ENCODE measurements at places on chromosomes 5 and 9. TPM values are rescaled to one million over a fixed set of nuclear protein-coding genes. Genes with fewer than 3 reads are reported as not detected.

Gene CYSRT1
- 2.5 TPM for polyA plus RNA-seq

Gene CARTPT
- not detected for polyA plus RNA-seq

Gene SAXO1
- polyA plus RNA-seq, result 0.06 TPM

Gene ERP44
- 17.1 TPM for polyA plus RNA-seq

Gene FCN2
- polyA plus RNA-seq, result not detected

Gene IL7R
- polyA plus RNA-seq, result 2.0 TPM

Gene PRXL2C
- 10.0 TPM for polyA plus RNA-seq

Gene SV2C
- polyA plus RNA-seq, result not detected

Gene PCDHA6
- polyA plus RNA-seq, result not detected

Gene AGTPBP1
- 14.3 TPM for polyA plus RNA-seq

Gene MUSK
- polyA plus RNA-seq, result 10.2 TPM

Gene PRRX2
- 2.9 TPM for polyA plus RNA-seq

Gene KLF9
- polyA plus RNA-seq, result 2.0 TPM

Gene TAS2R1
- polyA plus RNA-seq, result not detected

Gene TBC1D13
- polyA plus RNA-seq, result 42.7 TPM

Gene DCTN3
- 71.7 TPM for polyA plus RNA-seq

Gene LOX
- 41.1 TPM for polyA plus RNA-seq

Gene CPLANE1
- 17.8 TPM for polyA plus RNA-seq

Gene NRARP
- 3.9 TPM for polyA plus RNA-seq

Gene PRELID1
- polyA plus RNA-seq, result 79.7 TPM

Gene BAAT
- polyA plus RNA-seq, result 0.66 TPM

Gene NR5A1
- polyA plus RNA-seq, result not detected

Gene AGXT2
- not detected for polyA plus RNA-seq

Gene PHF24
- 0.23 TPM for polyA plus RNA-seq

Gene COQ4
- 34.8 TPM for polyA plus RNA-seq

Gene IPPK
- 6.5 TPM for polyA plus RNA-seq

Gene SLC23A1
- 0.48 TPM for polyA plus RNA-seq

Gene RAPGEF1
- 122 TPM for polyA plus RNA-seq

Gene HRCT1
- polyA plus RNA-seq, result 0.83 TPM

Gene SLC6A7
- polyA plus RNA-seq, result 0.22 TPM

Gene CCL21
- 4.3 TPM for polyA plus RNA-seq

Gene ADAMTS12
- polyA plus RNA-seq, result 18.2 TPM

Gene IFNB1
- not detected for polyA plus RNA-seq

Gene ADGRV1
- 1.1 TPM for polyA plus RNA-seq

Gene CTSV
- polyA plus RNA-seq, result 0.39 TPM

Gene SMIM3
- 5.7 TPM for polyA plus RNA-seq

Gene FAXDC2
- polyA plus RNA-seq, result 17.8 TPM

Gene PCDHA4
- 0.12 TPM for polyA plus RNA-seq

Gene SPINK13
- 0.45 TPM for polyA plus RNA-seq
